ENCODE measurements at places on chromosomes 16 and 17.
A peak's percentile ranks its signal among the peaks of the same experiment; 100 is the strongest.

GRCh38 chr16:69031877-69032301 lies 73.6 kb upstream of the HAS3 start:
- DNase-seq: no peak

GRCh38 chr17:45136846-45137560 lies 1.5 kb downstream of the ACBD4 start:
- DNase-seq: no peak

DNA sequence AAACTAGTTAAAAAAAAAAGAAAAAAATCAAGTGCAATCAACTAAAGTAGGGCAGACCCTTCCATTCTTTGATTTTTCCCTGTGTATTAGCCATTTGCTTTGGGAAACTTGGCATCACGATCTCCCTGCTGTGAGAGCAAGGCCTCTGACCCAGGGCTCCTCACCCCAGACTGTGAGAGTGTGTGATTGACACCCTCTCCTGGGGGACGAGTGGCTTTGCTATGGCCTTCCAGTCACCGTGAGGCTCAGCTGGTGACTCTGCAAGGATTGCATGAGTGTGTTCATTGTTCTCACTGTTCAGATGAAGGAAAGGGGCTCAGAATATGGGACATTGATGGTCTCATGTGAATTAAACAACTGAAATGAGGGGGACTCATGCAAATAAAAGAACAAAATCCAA lies 69.0 kb upstream of the BCAR1 start:
- DNase-seq: peak; percentile 45

GRCh38 chr17:16352303-16352666 lies 984 bp downstream of the CENPV start:
- peak; percentile 88 for DNase-seq

GRCh38 chr17:41678411-41678906 lies 10.2 kb upstream of the EIF1 start:
- DNase-seq: no peak

DNA sequence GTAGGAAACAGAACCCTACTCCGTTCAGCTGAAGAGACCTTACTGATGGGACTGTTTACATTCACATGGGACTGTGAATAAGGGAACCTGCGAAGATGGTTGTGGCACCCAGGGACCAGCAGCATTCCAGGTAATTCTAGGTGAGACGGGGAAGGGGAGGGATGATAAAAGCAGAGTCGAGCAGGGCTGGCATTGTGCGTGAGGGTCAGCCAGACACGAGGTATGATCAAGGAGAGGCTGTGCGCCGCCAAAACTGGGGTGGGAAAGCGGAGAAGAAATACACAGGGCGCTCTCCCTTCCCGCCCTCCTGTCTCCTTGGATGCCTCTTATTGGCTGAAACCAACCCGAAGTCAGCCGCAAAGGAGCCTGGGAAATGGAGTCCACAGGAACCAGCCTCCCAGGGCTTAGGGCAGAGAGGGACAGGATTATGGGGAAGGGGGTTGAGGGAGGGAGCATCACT lies 38.4 kb upstream of the CSNK2A2 start:
- peak; percentile 83 for DNase-seq

DNA sequence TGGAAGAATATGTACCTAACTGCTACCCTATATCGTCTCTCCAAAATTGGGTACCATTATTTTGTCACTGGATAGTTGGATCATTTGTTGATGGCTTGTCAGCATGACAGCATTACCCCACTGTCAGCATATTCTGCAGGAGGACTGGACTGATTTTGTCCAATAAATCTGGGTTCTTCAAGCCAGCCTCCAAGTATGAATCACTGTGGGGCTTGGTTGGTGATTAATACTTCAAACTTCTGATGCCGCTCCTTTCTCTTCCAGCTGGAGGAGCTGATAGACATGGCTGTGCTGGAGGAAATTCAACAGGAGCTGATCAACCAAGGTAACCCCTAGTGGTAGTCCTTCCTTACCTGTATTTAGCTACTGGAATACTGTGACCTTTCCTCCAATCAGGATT lies 2.5 kb downstream of the RPAIN start:
- no peak for DNase-seq

- no peak for DNase-seq
These were observed 221.4 kb downstream of the CDH8 start for GRCh38 chr16:61814726-61815347.

- no peak for DNase-seq
These were observed 13.0 kb upstream of the NETO2 start for GRCh38 chr16:47156680-47157215.

DNA sequence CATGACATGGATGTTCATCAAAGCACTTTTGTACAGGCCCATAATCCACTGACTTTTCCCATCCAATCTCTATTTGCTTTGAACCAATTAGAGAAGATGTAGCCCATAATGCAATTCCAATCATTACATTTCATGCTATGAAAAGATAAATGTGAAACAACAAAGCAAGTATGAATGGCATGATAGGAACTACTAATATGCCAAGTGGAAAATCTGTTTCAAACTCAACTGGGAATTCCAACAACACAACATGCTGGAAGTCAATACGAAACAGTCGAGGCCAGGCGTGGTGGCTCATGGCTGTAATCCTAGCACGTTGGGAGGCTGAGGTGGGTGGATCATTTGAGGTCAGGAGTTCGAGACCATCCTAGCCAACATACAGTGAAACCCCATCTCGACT lies 39.6 kb upstream of the TMEM97 start:
- DNase-seq: no peak

DNA sequence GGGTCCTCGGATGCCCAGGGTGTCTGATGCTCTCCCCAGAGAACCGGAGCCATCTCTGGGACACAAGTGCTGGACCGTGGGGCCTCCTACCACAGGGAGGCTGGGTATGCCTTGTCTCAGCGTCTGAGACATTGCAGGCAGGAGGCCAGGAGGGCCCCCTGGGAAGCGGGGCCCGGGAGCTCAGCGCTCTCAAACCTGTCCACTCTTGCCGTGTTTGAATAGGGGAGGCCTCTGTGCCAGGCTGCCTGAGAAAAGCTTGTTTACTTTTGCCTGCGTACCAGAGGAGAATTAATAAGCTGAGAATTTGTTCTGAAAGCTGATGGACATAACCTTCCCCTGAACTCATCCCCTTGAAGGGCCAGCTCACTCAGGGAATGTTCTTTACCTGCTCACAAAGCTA lies 163.8 kb downstream of the NTN1 start:
- no peak for DNase-seq

DNA sequence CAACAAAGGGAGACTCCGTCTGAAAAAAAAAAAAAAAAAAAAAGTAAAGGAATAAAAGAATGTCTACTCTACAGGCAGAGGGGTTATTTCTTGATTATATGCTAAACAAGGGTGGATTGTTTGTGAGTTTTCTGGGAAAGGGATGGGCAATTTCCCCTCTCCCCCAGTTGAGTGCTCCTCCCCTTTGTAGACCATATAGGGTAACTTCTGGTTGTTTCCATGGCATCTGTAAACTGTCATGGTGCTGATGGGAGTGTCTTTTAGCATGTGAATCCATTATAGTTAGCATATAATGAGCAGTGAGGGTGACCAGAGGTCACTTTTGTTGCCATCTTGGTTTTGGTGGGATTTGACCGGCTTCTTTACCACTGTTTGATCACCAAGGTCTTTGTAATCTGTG lies 4.2 kb upstream of the NME1 start:
- no peak for DNase-seq

- DNase-seq: no peak
These were observed 30.5 kb upstream of the TANC2 start for GRCh38 chr17:62935523-62935922.

DNA sequence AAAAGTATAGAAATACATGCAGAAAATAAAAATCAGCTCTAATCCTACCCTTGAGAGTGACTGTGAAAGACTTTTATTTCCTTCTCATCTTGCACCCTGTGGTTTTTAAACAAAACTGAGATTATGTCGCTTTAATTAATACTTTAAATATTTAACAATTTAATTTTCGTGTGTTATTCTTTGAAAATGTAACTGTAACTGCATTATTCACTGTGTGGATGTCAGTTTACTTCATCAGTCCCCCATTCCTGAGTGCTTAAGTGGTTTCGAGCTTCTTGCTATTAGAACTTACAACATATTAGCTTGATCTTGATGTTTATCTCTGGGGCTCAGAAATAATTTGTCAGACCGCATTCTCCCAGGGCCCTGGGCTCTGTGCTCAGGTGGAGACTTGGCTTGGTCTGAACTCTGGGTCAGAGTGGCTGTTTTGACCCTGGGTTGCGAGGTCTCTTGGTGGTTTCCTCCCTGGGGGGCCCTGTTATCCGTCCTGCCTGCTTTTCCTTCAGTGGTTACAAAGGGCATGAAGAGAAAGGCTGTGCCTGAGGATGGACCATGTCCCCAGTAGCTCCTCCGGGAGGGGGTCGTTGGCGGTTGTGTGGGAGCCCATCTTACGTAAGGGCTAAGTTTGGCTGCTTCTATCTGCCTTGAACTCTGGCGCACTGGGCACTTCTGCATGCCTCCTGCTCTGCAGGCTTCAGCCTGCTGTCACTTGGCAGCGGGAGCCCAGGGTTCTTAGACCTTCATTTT lies 25.7 kb downstream of the AKAP1 start:
- no peak for DNase-seq

DNA sequence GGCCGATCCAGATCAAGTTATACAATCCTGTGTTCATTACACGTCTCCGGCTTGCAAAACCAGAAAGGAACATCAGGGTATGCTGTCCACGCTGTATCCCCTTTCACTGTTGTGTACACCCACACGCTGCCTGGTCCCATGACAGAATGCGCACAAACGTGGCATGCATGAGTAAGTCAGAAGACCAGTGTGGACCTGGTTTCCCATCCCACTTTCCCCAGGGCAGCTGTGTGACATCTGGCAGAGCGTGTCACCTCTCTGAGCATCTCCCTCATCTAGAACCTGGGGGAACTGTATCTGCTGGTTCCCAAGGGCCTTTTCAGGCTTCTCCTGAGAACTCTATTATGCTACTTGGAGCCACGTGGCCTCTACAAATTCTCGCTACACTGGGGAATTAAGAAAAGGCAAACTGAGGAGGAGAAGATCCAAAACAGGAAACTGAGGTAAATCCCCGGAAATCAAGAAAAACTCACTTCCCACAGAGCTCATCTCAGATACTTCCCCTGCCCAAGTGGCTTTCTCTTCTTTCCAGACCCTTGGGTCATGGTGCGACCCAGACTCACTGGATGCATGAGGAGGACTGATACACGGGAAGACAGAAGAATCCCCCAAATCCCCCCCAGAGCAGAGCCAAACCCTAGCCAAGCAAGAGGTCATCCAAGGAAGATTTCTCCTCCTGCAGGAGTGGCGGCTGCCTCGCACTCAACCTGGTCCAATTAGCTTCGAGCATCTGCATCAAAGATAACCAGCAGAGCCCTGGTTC lies 139.3 kb downstream of the GAS7 start:
- DNase-seq: no peak

DNA sequence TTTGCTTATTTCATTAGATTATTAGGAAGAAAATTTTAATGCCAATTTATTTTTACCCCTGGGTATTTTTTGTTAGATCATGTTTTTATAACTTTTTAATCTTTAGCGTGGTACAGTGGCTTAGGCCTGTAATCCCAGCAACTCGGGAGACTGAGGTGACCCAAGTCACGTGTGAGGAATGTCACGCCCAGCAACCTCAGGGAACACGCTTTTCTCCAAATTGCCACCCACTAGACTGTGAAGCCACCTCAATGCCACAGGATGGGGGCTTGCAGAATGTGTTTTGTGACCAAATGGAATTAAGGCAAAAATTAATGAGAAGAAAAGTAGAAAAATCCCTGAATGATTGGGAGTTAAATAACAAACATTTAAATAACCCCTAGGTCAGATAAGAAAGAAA lies 141.8 kb downstream of the LAT start:
- DNase-seq: no peak

DNA sequence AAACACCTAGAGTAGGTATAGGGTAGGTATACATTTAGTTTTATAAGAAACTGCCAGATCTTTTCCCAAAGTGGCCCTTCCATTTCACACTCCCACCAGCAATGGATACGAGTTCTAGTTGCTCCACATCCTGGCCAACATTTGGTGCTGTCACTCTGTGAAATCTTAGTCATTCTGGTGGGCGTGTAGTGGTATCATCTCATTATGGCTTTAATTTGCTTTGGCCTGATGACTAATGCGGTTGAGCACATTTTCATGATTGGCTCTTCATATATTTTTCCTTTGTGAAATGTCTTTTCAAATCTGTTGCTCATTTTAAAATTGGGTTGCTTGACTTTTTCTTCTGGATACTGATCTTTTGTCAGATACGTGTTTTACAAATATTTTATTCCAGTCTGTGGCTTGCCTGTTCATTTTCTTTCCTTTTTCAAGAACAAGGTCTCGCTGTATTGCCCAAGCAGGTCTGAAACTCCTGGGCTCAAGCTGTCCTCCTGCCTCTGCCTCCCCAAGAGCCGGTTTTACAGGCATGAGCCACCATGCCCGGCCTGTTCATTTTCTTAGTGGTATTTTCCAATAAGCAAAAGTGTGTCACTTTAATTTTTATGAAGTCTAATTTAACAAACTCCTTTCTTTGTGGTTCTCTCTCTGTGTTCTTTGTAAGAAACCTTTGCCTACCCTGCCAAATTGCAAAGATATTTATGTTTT lies 192.4 kb downstream of the SEC14L1 start:
- no peak for DNase-seq

DNA sequence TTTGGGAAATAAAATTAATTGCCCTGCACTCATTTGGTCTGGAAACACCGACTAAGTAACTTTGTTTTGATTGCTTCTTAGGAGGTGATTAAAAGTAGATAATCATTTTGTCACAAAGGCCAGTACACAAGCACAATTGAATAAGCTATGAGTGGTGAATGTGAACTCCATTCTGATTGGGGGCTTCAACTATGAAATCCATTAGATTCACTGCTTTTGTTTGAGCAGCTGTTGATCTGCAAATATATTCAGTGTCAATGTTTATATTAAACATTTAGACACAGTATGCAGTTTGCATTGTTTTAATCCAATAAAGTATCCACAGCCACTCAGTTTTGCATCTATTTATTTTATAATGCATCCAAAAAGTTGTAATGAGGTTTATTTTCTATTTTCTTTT lies 817.5 kb downstream of the CDH11 start:
- DNase-seq: no peak

- DNase-seq: no peak
These were observed 31.0 kb downstream of the LDHD start for GRCh38 chr16:75085556-75085955.

DNA sequence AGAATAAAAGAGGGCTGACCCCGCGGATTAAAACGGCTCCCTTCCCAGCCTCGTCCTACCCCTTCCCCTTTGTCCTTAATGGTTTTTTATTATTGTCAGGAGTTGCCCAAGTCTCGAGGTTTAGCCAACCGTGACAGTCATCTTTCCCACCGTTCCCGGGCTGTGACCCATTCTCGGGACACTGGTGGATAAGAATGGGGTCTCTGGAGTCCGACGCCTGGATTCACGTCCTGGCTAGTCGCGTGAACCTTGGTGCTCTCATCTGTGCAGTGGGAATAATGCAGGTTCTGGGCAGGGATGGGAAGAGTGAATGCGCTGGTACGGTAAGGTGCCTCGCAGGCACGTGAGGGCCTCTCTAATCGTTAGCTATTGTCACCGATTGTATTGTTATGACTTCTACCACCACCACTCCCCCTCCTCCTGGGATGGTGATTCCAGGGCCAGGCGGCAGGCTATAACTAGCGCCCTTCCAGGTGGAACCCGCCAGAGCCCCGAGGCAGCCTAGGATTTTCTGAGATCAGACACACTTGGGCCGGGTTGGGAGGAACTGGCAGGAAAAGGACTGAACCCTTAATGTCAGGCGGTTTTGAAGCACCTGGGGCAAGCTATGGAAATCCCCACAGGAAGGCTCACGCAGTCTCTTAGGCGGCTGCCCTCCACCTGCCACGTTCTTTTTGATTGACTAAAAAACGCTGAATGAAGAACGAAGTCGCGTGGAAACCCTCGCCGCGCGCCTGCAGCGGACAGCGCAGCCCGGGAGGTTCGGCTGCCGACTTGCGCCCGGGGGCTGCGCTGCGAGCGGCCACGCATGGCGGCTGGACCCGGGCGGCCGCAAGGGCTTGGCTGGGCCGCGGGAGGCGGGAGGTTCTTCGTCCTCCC lies 2.7 kb downstream of the HS3ST3B1 start:
- DNase-seq: peak; percentile 43
